ENCODE measurements at places on chromosomes 13 and 19. TPM values are rescaled to one million over a fixed set of nuclear protein-coding genes. Genes with fewer than 3 reads are reported as not detected.

The BEST2 gene
- 1.8 TPM for total RNA-seq

The MCEMP1 gene
- not detected for total RNA-seq

The CCNA1 gene
- total RNA-seq: 0.40 TPM

The ZNF791 gene
- 5.1 TPM for total RNA-seq

The KLF2 gene
- 29.9 TPM for total RNA-seq

The TSHZ3 gene
- total RNA-seq: 2.4 TPM

The ANO8 gene
- total RNA-seq: 4.1 TPM

The KCNK6 gene
- 3.7 TPM for total RNA-seq

The SLC10A2 gene
- total RNA-seq: not detected

The ZNF99 gene
- not detected for total RNA-seq

The PLPP2 gene
- 76.6 TPM for total RNA-seq

The C19orf67 gene
- total RNA-seq: not detected

The ZNF773 gene
- 4.4 TPM for total RNA-seq

The CALR3 gene
- not detected for total RNA-seq

The VSTM2B gene
- not detected for total RNA-seq

The RGCC gene
- total RNA-seq: 8.4 TPM

The SLITRK1 gene
- total RNA-seq: not detected

The ZNF8 gene
- total RNA-seq: 0.86 TPM

The TFDP1 gene
- 112 TPM for total RNA-seq

The NLRP7 gene
- total RNA-seq: not detected

The ZNF549 gene
- 1.4 TPM for total RNA-seq

The ZGLP1 gene
- total RNA-seq: 1.7 TPM

All from A549 treated with Mapracorat at 1 μM for 4 hours (cell line).